ENCODE measurements at places on chromosomes 2 and 18.

DNA sequence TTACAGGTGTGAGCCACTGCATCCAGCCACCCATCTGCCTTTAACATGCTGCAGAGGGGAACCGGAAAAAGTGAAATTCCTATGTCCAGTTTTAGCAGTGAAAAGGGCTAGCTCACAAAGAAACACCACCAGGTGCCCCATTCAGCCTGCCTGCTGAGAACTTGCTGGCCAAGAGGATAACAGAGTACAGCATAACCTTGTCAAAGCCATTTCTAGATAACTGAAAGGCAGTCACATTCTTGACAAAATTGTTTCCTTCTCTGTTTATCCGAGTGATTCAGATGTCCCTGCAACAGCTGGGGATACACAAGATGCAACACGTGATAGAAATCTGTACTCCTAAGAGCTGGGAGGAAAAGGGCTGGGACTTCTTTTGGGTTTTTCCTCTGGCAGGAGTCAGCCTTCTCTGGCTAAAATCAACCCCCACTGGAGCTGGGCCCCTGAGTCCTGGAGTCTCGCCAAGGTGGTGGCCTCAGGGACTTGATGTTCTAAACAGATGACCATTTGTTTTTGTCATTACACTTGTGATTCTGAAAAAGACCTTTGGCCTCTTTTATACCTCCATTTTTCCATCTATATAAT lies 505.4 kb downstream of the BCL11A start:
- DNase-seq: no peak
- no peaks in the 10 kb centered on the region for H3K27me3 ChIP-seq
- H3K27ac ChIP-seq: no peak overlapping the region
- H3K4me3 ChIP-seq: no peak overlapping the region
- H3K4me1 ChIP-seq: no peaks in the 10 kb centered on the region

GRCh38 chr18:45939236-45939635 lies 27.9 kb downstream of the EPG5 start:
- H3K4me1 ChIP-seq: no peaks in the 10 kb centered on the region
- no peak overlapping the region for H3K27ac ChIP-seq
- DNase-seq: no peak
- no peaks in the 10 kb centered on the region for H3K27me3 ChIP-seq

DNA sequence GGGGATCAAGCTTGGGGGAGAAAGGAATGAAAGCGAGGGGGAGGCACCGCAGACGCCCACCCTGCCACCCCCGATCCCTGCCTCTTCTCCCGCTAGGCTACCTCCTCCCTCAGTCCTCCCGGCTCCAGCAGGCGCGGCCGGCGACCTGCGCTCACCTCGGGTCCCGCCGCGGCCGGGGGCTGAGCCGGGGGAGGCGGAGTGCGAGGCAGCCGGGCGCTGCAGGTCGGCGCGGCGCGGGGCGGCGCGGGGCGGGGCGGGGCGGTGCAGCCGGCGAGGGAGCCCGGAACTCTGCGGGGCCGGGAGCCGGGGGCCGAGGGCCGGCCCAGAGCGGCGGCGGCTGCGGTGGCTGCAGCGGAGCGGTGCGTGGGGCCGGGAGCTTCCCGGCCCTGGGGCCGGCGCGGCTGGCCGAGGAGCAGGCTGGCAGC lies 477 bp downstream of the ACVR1 start:
- H3K36me3 ChIP-seq: no peaks in the 10 kb centered on the region
- DNase-seq: peak; percentile 81
- H3K4me1 ChIP-seq: 0 out of 2 replicates have a peak, but pooled peaks cover 7% of the 10 kb centered on the region
- peak overlapping the region; percentile 66 for H3K27ac ChIP-seq

GRCh38 chr2:54409752-54410151 lies 46.4 kb upstream of the SPTBN1 start:
- H3K4me1 ChIP-seq: no peaks in the 10 kb centered on the region
- H3K36me3 ChIP-seq: no peaks in the 10 kb centered on the region
- no peak overlapping the region for H3K4me3 ChIP-seq
- H3K27ac ChIP-seq: no peak overlapping the region

- H3K4me3 ChIP-seq: no peak overlapping the region
- H3K27ac ChIP-seq: no peak overlapping the region
Observed at GRCh38 chr2:59586176-59586575, 967.3 kb downstream of the BCL11A start.
